ENCODE measurements at places on chromosomes 6 and 20.

GRCh38 chr6:119280668-119281067, 68.9 kb downstream of the MAN1A1 start:
- no peak for DNase-seq

- DNase-seq, result no peak
Observed at GRCh38 chr6:31657406-31658157, 1.9 kb downstream of the APOM start.

DNA sequence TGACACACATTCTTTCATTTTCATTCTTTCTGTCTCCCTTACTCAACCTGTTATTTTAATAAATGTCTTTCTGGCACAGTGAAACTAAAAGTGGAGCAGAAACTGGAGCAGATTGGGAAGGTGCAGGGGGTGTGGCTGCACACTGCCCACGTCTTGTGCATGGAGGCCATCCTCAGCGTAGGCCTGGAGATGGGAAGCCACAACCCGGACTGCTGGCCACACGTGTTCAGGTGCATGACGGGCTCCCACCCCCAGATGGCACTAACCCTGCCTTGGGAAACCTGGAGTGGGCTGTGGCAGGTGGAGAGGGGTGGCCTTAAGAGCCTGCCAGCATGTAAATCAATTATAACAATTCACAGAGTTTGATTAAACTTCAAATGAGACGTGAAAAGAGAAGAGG, 71.4 kb upstream of the PBOV1 start:
- DNase-seq, result peak; percentile 45

GRCh38 chr6:35489995-35490791, 6.7 kb downstream of the TEAD3 start:
- no peak for DNase-seq

GRCh38 chr20:61477451-61477861, 225.4 kb downstream of the CDH4 start:
- no peak for DNase-seq

GRCh38 chr6:3825851-3826581, 23.2 kb upstream of the FAM50B start:
- peak; percentile 86 for DNase-seq

Measured in Calu3 (cell line).